ENCODE measurements at places on chromosomes 1 and 21. TPM values are rescaled to one million over a fixed set of nuclear protein-coding genes. Genes with fewer than 3 reads are reported as not detected.

NUCKS1 gene
- 260 TPM for total RNA-seq

AIRE gene
- total RNA-seq: 0.10 TPM

F5 gene
- 8.4 TPM for total RNA-seq

CD1C gene
- 0.61 TPM for total RNA-seq

CIART gene
- total RNA-seq: 14.7 TPM

AQP10 gene
- total RNA-seq: 0.30 TPM

FYB2 gene
- total RNA-seq: 2.4 TPM

KCNH1 gene
- 8.6 TPM for total RNA-seq

DIO1 gene
- total RNA-seq: 0.11 TPM

GFI1 gene
- 0.44 TPM for total RNA-seq

FCN3 gene
- not detected for total RNA-seq

TRAF5 gene
- 18.8 TPM for total RNA-seq

DOP1B gene
- total RNA-seq: 20.3 TPM

SYTL1 gene
- total RNA-seq: 0.59 TPM

TTC3 gene
- total RNA-seq: 289 TPM

FCGR1A gene
- total RNA-seq: 13.8 TPM

SPRR2B gene
- total RNA-seq: not detected

RGS13 gene
- total RNA-seq: 0.10 TPM

SELENBP1 gene
- total RNA-seq: 36.2 TPM

PLEKHA6 gene
- total RNA-seq: 22.1 TPM

KRTAP27-1 gene
- not detected for total RNA-seq

TNFRSF18 gene
- 0.20 TPM for total RNA-seq

CD55 gene
- 32.4 TPM for total RNA-seq

ANGPTL7 gene
- 4.7 TPM for total RNA-seq

LINGO4 gene
- total RNA-seq: 2.0 TPM

LRRC8C gene
- total RNA-seq: 19.7 TPM

OTUD7B gene
- total RNA-seq: 15.2 TPM

GIPC2 gene
- 1.2 TPM for total RNA-seq

INSRR gene
- 0.40 TPM for total RNA-seq

LCK gene
- total RNA-seq: 0.50 TPM

CCDC185 gene
- not detected for total RNA-seq

TCHH gene
- 0.10 TPM for total RNA-seq

CDK11A gene
- 16.0 TPM for total RNA-seq

NPHS2 gene
- not detected for total RNA-seq

LRRC71 gene
- 0.30 TPM for total RNA-seq

KAZN gene
- total RNA-seq: 22.9 TPM

PAQR6 gene
- total RNA-seq: 43.1 TPM

CD247 gene
- 0.44 TPM for total RNA-seq

OR6K3 gene
- not detected for total RNA-seq

BMP8A gene
- total RNA-seq: 3.5 TPM

CFAP74 gene
- 0.59 TPM for total RNA-seq

RCOR3 gene
- total RNA-seq: 57.7 TPM

Data from spinal cord (tissue), 10 donors.